ENCODE measurements at places on chromosomes 1 and 21.

DNA sequence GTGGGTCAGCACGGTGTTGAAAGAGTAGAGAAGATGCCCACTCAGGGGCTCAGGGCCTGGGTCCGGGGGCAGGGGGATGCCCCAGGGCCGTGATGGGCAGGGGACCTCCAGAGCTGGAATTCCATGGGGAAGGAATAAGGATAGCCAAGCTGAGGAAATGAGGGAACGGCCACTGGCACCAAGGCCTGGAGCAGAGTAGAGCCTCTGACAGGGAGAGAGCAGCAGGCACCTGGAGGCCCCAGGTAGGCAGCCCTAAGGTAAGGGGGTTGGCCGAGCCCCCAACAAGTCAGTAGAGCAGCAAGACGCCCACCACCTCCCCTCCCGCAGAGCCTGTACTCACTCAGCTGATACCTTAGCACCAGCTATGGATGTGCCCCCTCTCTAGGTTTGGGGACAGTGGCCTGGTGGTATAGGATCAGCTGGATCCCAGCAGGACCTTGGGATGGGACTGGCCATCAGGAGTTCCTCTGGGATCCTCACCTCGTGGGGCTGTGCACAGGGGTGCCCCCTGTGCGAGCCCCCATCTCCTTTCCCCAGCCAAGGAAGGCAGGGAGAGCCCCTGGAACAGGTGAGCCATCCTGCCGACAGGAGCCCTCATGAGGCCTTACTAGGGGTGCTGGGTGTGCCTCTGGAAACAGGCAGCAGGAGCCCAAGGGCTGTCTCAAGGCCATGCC is 21.0 kb upstream of the ARF1 start:
- DNase-seq = no peak

- DNase-seq = no peak
These were observed 11.7 kb downstream of the OLFML3 start for GRCh38 chr1:113990961-113991360.

DNA sequence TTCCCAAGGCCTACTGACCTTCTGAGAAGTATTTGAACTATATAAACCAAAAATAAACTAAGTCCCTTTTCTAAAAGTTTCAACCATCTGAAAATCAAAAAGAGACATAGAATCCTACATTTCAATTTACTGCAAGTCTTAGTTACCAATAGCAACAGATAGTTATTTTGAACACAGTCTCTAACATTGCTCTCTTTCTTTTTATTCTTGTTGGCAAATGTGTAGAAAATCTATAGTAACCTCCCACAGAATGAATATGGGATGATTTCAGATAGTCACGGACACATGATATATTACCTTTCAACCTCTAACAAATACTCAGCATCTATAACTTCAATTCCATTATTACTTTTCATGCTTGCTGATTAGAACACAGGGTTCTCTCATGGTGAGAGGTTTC is 68.9 kb upstream of the RAB3GAP2 start:
- no peak for DNase-seq

DNA sequence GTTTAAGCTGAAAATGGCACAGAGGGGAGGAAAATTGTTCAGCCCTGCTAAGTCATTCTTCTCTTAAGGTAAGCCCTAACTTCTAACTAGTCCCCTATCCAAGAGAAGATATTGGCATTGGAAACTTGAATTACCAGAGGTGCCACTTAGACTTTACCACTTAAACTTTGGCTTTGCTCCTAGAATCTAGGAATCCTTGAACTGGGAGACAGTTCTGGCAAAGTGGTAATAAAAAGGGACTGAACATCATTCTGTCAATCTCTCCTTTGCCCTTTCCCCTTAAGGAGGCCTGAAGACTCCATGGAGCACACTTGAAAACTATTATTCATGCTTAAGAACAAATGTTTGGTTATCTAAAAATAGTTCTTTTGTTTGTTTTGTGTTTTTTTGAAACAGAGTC is 8.4 kb downstream of the ATP1A4 start:
- no peak for DNase-seq

DNA sequence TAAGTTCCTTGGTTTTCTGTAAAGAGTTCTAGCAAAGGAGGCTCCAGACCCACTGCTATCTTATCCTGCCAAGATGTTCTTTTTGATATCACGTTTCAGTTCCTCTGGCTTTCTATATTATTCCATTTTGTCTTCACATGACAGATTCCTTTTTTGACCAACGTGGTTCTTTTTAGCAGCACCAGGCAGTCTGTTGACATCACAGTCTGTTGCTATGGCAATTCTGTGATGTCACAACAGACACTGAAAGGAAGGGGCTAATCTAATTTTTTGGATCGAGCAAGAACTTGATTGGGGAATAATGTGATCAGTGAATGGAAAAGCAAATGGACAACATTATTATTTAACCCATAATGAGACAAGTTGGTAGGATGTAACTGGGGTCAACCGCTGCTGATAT is 64.5 kb upstream of the GOLT1A start:
- no peak for DNase-seq

- no peak for DNase-seq
These were observed 495.5 kb upstream of the RGS18 start for GRCh38 chr1:191662746-191663145.

DNA sequence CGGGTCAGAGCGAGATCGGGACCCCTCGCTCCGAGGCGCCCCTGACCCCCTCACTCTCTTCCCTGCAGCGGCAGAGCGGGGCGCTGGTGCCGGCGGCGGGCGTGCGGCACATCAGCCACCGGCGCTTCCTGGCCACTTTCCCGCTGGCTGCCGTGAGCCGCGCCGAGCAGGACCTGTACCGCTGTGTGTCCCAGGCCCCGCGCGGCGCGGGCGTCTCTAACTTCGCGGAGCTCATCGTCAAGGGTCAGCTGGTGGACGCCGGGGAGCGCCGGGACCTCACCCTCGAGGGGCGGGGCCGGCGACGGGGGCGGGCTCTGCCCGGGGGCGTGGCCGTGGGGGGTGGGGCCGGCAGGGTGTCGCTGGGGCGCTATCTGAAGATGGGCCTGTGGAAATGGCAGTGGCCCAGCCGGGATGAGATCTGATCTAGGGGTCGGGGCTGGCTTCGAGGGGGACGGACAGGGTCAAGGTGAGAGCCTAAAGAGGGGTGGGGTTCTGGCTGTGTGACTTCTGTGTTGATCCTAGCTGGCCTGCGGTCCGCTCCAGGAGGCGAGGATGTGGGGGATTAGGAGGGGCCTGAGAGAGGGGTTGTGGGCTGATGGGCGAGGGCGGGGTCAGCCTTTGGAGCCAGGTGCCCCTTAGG is 23.6 kb downstream of the PTPRU start:
- no peak for DNase-seq

DNA sequence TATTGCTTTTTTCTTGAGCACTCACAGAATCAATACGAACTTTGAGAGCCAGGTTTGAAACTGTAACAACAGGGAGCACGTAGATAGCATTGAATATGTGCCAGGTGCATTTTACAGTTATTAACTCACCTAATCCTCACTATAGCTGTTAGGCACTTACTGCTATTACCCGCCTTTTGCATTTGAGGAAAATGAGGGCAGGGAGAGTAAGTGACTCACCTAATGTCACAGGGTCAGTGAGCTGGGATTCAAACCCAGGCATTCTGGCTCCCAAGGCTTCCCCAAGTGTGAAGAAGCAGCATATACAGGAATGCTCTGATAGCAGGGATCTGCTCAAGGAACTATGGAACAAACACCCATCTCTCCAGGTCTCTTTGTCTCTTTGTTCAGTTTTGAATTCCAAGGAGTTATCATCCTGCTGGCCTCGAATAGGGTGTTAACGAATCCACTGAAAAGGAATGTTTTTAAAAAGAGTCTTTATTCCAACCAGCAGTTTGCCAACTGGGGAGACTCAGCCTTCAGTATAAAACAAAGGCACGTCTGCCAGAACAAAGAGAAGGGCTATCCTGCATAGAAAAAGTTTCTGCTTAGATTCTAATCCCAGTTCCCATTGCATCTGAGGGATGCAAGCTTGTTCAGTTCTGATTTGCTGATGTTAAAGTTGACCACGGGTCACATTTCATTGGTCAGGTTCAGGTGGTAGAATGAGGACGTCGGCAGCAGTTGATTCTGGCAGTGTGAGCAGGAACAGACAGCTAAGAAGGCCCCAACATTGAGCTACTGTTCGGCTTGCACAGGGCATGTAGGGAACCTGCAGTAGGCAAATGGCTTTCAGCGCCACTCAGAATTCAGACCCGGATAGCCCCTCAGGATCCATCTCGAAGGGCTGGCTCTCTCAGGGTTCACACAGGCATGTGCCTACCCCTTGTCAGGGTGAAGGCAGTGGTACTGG is 22.1 kb downstream of the TRIM67 start:
- DNase-seq = no peak

DNA sequence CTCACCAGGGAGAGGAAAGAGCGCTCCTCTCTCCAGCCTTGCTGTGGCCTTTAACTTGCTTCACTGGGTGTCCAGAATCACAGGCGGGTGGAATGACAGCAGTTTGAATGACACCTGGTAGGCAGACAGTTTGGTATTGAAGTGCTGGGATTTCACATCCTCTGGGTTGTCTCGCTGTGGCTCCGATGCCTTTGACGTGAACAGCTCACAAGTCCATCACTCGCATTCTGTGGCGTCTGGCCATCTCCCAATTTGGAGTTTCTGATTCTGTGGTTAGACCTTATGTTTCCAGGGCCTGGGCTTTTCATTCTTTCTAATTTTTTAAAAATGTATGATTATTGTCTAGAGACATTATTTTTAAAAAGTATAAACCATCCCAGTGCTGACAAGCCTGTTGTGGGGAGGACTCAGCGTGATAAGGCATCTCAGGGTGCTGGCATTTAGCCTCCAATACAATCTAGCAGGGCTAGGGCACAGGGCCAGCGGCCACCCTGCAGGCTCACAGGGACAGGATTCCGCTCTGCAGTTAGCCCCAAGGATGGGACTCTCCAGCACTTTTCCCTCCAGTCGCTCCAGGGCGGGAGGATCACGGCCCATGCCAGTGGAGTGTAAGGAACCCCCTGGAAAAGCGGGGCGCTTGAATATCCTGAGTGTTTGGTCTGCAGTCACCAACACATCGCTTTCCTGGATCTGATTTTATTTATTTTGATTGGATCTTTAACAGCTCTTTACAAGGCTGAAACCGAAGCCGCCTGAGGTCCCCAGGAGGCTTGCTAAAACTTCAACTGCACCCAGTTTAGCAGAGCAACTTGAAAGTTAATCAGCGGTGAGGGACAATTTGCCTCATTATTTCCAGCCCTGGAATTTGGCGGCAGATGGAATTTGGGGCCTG is 178.3 kb downstream of the TRABD2B start:
- no peak for DNase-seq

- no peak for DNase-seq
These were observed 10.8 kb downstream of the ABCA4 start for GRCh38 chr1:94110021-94110761.

DNA sequence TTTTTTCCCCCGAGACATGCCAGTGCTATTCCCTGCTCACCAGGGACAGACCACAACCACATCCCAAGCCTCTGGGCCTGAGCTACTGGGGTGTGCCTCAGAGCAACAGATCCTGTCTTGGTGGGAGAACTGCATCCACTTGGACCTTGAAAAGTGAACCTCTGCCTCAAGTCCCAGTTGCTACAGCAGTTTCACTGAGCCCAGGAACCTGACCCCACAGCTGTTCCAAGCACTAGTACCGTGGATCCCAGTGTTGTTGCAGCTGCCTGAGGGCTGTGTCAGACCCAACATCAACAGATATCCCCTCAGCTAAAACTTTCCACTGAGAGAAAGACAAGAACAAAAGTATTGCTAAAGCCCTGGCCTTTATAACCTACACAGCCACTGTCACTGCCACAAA is 373.0 kb downstream of the PLPP3 start:
- DNase-seq = no peak

GRCh38 chr21:23939369-23940065 is 1667.8 kb downstream of the MRPL39 start:
- no peak for DNase-seq

- no peak for DNase-seq
These were observed 29.8 kb downstream of the COL6A1 start for GRCh38 chr21:46011267-46011967.

DNA sequence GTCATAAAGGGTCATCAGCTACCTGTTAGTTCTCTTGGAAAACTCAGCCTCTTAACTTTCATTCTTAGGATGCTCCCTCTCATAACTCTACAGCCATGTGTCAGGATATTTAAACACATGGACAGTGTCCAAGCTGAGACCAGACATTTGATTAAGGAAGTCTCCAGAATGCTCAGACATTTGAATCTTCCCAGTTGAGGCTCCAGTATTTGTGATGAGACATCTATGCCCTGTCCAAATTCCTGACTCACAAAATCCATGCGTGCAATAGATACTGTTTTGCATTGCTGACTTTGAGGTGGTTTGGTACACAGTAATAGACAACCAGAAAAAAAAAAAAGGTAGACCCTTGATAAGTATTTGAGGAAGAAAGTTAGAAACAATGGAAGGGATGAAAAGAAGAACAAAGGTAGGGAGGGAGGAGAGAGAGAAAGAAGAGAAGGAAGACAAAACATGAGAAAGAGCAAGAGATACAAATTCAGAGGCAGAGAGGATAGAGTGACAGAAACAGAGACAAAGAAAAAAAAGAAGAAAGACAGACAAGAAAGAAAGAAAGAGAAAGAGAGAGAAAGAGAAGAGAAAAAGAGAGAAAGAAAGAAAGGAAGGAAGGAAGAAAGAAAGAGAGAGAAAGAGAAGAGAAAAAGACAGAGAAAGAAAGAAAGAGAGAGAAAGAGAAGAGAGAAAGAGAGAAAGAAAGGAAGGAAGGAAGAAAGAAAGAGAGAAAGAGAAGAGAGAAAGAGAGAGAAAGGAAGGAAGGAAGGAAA is 275.5 kb upstream of the PRMT6 start:
- no peak for DNase-seq

DNA sequence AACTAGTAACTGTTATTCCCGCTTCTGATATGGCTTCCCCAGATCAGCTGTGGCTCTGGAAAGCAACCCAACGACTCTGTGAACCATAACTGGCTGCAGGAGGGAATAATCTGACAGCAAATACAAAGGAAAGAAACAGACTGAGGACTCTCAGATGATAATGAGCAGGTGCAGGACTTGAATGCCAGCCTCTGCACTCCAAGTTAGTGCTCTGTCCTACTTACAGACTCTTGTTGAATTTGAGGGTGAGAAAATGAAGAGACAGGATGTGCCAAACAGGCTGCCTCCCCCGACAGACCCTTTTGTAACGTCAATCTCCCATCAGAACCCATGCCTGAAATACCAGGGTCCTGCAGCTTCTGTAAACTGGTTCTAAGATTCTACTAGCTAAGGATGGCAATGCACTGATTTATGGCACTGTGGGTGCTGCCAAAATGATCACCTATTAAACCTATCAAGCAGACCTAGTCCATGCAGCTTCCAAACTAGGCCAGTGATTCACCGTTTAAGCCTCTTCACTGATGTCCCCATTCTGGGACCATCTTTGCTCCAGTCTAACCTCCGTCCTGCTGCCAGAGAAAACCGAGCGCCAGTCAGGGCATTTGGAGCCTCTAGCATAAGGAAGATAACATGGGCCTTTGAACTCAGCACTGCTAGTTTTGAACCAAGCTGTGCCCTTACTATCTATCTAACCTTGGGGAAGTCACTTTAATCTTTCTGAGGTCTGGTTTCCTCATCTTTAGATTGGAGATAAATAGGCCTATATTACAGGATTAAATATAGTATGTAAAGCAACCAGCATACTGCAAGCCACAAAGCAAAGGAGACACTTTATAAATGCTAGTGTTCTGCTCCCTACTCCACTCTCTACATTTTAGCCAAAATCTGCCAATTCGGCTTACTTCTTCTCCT is 4.8 kb downstream of the MKNK1 start:
- no peak for DNase-seq

GRCh38 chr1:186829686-186830587 is 1.2 kb downstream of the PLA2G4A start:
- no peak for DNase-seq

Data from stimulated activated CD8-positive, alpha-beta memory T cell treated with anti-CD3 and anti-CD28 coated beads, Interleukin-2, amount 100 ng/mL, for 1 hour (primary cell).